IMR-90 (cell line): ENCODE measurements at places on chromosomes 16 and 17. TPM values are rescaled to one million over a fixed set of nuclear protein-coding genes. Genes with fewer than 3 reads are reported as not detected.

GRCh38 chr16:82992786-82993185, 366.0 kb downstream of the CDH13 start:
- no peak for DNase-seq

The MYH11 gene
- under 0.01 TPM in 2 replicates for total RNA-seq

- no peak for DNase-seq
These were observed 308.7 kb downstream of the SEC14L1 start for GRCh38 chr17:77449373-77449907.

The CSH1 gene
- total RNA-seq = not detected in 2 replicates

The TRAPPC2L gene
- 84.2 and 102 TPM in 2 replicates for total RNA-seq

The TMEM114 gene
- total RNA-seq = not detected in 2 replicates

- no peak for DNase-seq
These were observed 26.6 kb downstream of the ACSF3 start for GRCh38 chr16:89120281-89120680.

- DNase-seq = peak; percentile 67
These were observed 32.1 kb upstream of the SMURF2 start for GRCh38 chr17:64694207-64694606.

DNA sequence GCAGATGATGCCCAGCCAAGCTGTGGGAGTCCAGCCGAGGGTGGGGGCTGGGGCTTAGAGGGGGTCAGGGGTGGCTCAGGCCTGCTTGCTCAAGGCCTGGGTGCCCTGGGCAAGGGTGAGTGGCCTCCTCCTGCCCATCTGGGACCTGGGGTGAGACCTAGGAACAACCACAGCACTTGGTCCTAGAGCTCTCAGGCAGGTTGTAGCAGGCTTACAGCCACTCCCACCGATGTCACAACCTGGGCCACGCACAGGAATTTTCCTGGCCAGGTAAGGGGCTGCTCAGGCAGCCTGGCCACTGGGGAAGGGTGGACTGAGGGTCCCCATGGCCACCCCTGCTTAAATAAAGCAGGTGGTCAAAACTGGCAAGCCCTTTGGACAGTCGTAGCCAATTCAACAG, 6.3 kb upstream of the SREBF1 start:
- no peak for DNase-seq

DNA sequence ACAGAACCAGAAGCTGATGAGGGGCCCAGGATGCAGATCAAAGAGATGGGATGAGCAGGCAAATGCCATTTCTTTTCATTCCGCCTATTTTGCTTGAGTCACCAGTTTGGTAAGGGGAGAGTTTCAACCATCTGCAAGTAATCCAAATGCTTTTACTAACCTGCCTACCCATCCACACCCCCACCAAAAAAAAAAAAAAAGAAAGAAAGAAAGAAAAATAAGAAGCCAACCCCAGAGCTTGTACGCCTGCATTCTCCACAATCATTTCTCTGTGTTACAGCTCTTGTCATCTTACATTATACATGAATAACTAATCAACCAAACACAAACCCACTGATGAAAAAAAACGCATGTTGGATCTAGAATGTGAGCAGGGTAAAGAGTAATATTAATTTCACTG, 15.7 kb upstream of the MSI2 start:
- no peak for DNase-seq

GRCh38 chr16:27775254-27775653, 225.3 kb downstream of the KATNIP start:
- DNase-seq = no peak

The AKTIP gene
- 18.9 and 19.9 TPM in 2 replicates for total RNA-seq

DNA sequence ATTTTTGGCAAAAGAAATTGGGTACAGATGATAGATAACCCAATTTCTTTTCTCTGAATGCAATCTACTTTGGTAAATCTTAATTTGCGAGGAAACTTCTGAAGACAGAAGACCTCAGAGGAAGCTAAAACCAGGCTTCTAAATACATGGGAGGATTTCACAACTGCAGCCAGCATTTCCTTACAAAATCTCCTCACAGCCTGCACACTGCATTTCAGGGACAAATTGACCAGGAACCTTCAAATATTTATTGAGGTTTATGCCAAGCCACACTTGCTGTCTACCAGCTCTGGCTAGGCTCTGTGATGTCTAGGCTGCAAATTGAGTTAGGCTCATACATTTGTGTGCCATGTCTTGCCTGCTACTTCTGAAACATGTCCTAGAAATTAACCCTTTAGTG, 167.3 kb upstream of the CDH5 start:
- DNase-seq = peak; percentile 28

- no peak for DNase-seq
These were observed 1.2 kb upstream of the CYB5B start for GRCh38 chr16:69423189-69423588.

DNA sequence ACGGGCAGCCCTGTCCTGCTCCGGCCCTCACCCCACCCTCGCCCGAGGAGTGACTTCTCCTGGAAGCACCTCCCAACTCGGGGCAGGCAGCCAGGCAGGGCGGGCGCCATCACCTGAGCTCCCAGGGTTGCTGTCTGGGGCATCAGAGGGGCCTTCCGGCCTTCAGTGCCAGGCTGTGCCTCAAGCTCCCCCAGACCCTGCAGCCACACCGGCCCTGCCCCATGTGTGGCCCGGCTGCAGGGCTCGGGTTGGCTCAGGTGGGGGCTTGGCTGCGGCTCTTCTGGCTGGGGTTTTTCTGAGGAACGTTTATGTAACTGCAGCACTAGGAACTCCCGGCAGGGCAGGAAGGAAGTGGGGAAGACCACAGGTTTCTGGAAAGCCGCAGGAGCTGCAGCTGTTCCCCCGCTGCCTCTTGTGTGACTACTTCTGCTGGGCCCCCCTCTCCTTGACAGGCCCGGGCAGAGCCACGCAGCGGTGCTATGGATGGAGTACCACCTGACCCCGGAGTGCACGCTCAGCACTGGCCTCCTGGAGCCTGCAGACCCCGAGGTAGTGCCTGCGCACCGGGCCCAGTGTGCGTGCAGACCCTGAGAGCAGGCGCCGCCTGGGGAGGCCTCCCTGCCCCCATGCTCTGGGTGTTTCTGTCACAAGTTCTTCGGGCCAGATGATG, 45.6 kb downstream of the PRMT7 start:
- no peak for DNase-seq

The NT5M gene
- total RNA-seq = 0.18 and 0.28 TPM in 2 replicates

The CLN3 gene
- total RNA-seq = 3.3 and 3.9 TPM in 2 replicates

The CYLD gene
- 37.3 and 50.8 TPM in 2 replicates for total RNA-seq
